ENCODE measurements at places on chromosomes 1 and 21.

GRCh38 chr1:10515301-10515975 is 40.7 kb downstream of the PEX14 start:
- no peak for DNase-seq

GRCh38 chr1:171267391-171267790 is 19.1 kb downstream of the FMO1 start:
- DNase-seq: no peak

DNA sequence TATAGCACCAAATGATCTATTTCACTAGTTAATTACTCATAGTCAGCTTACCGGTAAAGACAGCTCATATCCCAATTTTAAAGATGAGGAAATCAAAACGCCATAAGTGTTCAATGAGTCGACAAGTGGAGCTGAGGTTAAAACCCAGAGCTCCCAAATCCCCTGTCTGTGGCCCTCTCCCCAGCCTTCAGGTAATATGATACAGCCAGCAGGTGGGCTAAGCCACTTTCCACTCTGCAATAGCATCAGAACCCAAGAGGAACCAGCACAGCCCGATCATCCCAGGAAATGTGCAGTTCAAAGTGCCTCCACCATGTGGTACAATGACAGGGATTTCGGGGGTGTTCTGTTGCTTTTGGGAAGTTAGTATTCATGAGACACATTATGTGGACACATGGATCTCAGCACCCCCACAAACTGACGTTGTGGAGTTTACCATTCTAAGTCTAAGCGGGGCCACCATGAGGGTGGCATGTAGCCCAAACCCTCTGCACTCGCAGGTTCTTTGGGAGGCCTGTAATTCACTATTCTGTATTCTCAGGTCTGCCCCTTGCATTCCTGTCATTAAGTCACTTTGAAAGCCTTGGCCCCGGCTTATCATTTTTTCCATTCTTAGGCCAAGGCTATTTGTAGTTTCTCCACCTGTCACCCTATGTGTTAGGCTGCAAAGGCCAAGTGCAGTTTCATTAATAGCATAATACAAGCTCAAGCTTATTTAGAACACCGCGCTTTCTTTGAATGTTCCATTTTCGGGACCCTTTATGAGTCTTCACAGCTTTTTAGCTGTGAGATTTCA is 26.3 kb upstream of the ACTN2 start:
- no peak for DNase-seq

DNA sequence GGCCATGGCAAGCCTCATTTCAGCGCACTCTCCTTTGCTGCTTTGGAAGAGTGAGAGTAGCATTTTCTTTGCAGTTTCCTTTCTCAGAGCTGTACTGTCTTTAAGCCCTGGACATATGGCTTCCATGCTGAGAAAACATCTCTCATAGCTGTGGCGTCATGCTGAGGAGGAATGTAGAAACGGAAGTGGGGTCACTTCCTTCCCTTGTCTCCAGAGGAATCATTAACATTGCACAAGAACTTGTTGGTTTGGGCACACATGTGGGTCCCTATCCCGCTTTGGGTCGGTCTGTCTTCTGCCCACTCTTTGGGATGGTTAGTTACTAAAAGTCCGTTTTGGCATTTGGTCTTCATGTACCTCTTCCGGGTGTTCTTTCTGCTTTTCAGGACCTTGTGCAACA is 5.6 kb downstream of the MFN2 start:
- DNase-seq: no peak

DNA sequence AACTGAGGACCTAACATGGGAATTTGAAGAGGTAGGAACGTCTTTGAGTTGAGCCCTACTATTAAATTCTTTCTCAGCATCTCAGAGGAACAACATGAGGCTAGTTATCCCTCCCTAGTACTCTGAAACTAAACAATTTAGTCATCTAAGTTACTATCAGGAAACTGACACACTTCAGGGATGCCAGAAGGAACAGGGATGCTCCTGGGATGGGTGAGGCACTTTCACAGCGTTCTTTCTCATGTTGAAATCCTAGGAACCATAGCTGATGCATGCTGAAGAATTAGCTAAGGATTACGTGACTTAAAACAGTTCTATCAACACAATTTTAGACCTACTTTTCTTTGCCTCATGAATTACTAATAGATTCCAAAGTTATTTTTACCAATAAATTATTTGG is 1.8 kb upstream of the SPRR2G start:
- DNase-seq: no peak

DNA sequence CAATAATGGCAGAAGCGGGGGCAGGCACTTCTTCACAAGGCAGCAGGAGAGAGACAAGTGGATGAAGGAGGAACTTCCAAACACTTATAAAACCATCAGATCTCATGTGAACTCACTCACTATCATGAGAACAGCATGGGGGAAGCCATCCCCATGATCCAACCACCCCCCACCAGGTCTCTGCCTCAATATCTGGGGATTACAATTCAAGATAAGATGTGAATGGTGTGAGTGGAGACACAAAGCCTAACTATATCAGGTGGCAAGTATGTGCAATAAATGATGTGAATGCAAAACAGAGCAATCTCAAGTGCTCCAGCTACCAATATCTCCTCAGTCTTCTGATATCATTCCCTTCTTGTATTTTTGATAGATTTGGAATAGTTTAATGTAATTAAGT is 12.4 kb downstream of the CFHR2 start:
- DNase-seq: no peak

- DNase-seq: no peak
These were observed 384.7 kb upstream of the VAMP3 start for GRCh38 chr1:7386226-7387052.

DNA sequence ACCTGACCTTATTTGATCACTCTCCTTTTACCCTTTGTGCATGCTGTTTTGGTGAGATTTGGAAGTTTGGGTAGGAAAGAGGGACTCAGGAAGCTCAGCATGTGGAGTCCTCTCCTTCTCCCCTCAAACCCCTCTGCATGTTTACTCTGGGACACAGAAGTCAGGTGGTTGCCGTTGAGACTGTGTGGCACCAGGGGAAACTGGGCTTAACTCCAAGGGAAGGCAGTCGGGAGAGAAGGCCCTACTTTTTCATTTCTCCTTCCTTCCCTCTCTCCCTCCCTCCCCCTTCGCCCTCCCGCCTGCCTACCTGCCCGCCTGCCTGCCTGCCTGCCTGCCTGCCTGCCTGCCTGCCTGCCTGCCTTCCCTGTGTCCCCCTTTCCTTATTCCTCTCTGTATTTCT is 34.8 kb upstream of the TTC22 start:
- DNase-seq: no peak

DNA sequence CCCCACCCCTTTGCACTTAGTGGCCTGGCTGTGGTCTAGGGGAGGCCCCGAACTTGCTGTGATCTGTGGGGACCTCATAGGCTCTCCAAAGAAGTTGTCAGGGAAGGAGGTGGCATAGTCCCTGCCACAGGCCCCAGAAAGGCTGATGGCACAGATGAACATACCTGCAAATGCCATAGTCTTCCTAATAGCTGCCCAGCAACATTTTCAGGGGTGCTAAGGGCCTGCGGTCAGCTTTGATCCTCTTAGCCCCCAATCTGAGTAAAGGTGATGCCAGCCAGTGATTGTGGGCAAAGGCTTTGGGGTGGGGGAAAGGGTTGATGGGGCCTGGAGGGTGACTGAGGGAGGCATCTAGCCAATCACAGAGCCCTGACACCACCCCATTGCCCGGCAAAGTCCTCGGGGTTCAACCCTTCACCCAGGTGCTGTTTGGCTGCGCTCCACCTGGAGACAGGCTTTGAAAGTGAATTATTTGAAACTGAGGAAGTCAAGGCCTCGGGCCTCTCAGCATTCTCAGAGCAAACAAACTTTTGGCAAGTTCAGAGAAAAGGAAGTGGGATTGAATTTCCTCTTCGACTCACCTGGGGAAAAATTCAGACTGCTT is 35.8 kb downstream of the PAX7 start:
- no peak for DNase-seq

GRCh38 chr1:223726380-223727001 is 14.2 kb downstream of the CAPN2 start:
- no peak for DNase-seq

- no peak for DNase-seq
These were observed 488 bp upstream of the GNL2 start for GRCh38 chr1:37596182-37596667.

DNA sequence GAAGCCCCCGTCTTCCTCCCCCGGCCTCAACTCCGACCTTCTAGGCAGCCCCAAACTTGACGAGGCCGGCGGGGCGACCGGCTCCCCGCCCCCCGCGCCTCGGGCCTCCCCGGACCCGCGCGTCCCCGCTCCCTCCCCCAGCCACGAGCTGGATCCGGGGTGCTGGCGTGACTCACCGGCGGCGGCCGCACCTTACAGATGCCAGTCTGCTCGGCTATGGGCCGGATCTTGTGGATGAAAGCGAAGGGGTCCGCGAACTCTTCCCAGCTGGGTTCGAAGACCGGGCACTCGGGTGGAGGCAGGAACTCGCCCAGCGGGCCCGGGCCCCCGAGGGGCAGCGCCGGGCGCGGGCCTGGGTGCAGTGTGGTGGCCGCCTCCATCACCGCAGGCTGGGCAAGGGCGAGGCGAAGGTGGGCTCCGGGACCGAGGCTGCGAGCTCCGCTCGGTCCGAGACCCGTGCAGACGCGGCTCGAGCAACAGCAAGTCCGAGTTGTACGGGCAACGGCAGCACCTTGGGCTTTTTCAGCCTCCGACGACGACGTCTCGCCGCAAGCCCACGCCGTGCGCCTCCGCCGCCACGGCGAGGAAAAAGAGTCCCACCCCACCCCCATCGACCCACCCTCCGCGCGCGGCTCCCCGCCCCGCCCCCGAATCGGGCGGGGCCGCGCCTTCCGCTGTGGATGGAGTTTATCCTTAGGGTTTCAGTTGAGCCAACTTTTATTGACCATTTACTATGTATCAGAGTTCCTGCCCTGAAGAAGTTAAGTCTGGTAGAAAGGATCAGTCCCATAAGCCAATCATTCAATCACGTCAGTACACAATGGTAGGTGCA is at the start of gene KDM5B:
Gene KDM5B (minus strand): TSS at position 496 of the 832 bp plus-strand sequence. CDS start 116 bp downstream, at position 380.
- no peak for DNase-seq

DNA sequence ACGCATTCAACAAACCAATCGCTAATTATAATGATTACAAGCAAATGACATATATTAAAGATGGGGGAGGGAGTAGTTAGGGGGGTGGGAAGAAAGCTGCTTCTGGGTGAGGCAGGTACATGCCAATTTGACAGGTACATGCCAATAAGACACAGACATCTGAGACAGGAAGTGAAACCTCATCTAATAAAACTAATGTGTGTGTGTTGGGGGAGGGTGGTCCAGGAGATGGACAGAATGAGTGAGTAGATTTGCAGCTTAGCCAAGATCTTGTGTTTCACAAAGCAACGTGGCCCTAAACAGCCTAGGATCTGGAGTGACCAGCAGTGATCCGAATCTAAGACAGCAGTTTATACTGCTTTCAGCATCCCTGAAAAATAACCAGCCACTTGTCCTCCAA is 10.8 kb downstream of the CFAP45 start:
- DNase-seq: no peak

GRCh38 chr1:33805988-33806387 is 57.9 kb upstream of the HMGB4 start:
- DNase-seq: no peak

DNA sequence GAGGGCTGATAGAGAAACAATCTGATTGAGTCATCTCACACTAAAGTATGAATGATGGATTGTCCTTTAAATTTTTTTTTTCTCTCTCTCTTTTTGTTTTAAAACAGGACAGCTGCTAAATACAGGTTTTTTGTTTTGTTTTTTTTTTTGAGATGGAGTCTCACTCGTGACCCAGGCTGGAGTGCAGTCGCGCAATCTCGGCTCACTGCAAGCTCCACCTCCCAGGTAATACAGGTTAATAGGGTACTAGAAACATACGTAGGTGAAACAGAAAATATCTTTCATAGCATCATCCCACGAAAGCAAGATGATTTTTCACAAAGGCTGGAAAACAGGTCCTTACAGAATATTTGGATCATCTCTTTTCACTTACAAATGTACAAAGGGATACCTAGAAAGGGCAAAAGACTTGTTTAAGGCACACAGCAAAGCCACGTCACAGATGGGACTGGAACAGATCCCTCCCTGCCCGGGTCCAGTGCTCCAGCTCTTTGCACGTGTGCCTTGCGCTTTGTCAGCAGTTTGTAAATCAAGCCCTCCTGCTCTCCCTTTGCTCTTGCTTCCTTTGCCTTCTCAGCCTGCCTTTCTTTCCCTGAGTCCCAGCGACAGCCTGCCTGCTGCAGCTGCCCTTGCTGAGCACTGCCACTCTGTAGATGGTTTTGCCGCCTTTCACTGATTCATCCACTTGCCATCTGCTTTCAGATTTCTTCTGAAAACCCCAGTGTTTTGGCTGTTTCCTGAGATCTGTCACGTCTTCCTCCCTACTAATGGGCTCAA is 171.3 kb upstream of the BEND5 start:
- no peak for DNase-seq

- DNase-seq: no peak
These were observed 173.4 kb upstream of the RUNX1 start for GRCh38 chr21:35222541-35222941.

DNA sequence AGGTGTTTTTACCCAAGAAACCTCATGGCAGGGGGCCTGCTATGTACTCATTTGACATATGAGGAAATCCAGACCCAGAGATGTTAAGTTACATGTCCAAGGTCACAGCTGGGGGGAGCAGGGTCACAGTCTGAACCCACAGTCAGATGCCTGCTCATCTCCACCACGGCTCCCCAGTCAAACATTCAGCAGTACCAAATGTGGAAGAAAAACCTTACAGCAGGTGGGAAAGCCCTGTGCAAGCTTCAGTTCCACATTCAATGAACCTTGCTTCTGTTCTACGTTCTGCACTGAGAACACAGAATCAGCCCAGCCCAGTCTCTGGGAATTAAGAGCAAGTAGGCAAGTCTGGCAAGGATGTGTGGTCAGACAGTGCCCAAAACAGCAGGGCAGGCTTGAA is 35.2 kb downstream of the LRP8 start:
- DNase-seq: no peak

GRCh38 chr1:36067871-36068270 is 16.0 kb upstream of the TEKT2 start:
- DNase-seq: no peak

DNA sequence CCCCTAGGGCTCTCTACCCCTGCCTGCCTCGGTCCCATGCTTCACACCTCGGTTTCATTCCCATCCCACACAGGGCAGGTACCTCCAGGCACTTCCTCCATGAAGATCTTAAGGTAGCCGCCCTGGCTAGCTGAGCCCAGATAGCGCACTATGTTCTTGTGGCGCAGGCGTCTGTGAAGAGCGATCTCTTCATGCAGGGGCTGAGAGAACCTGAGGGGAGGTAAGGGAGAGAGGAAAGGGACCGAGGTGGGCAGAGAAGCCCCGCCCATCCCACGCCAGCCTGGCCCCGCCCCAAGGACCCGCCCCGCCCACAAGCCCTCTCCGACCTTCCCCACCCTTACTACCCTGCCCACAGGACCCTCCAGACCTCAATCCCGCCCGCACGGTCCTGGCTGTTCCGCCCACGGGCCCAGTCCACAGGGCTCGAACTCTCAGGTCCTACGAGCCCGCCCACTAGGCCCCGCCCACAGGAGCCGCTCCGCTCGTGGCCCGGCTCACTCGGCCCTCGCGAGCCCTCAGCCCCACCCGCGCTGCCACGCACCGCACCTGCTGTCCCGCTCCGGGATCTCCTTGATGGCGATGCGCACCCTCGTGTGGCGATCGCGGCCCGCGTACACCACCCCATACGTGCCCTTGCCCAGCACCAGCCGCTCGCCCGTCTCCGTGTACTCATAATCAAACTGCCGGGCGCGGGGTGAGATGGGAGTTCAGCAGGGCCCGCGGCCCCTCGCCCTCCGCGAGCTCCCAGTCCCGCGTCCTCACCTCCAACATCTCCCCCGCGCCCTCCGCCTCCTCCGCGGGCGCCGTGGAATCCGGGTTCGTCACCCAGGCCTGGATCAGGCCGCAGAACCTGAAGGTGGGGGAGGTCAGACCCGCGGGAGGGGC is 6.4 kb downstream of the MAP3K6 start:
- DNase-seq: no peak

All from NCI-H2081 treated with DMSO at 0.1 percent for 48 hours (cell line).